Mucosa of gallbladder (tissue), 1 donor: ENCODE measurements at places on chromosomes 1 and 21. TPM values are rescaled to one million over a fixed set of nuclear protein-coding genes. Genes with fewer than 3 reads are reported as not detected.

TCEA3 gene
- total RNA-seq, result 32.0 TPM

TNFSF4 gene
- total RNA-seq, result 1.5 TPM

IFNLR1 gene
- total RNA-seq, result 11.2 TPM

SNX7 gene
- total RNA-seq, result 27.7 TPM

B3GALT2 gene
- total RNA-seq, result 132 TPM

PTPN7 gene
- 9.3 TPM for total RNA-seq

SYT14 gene
- 0.06 TPM for total RNA-seq

A3GALT2 gene
- total RNA-seq, result not detected
